ENCODE measurements at places on chromosomes 4 and X. TPM values are rescaled to one million over a fixed set of nuclear protein-coding genes. Genes with fewer than 3 reads are reported as not detected.

The SLC39A8 gene
- 3.5 TPM for total RNA-seq

- no peak for DNase-seq
These were observed 582.7 kb upstream of the AADAT start for GRCh38 chr4:170672381-170672965.

The DOK7 gene
- total RNA-seq = not detected

DNA sequence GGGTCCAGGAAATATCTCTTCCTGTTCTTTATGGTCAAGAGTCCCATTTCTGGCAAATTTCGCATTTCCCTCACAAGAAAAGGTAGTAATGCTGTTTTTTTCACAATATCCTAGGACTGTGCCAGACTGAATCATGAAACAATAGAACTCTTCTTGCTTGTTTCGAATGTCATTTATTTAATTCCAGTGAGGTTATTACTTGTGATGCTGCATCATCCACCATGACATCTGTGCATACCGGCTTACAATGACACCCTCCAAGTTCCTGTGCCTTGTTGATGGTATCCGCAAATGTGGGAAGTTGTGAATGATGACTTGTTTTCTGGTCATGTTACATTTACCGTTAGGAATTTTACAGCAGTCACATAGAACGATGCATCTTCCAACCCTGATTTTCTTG, 42.9 kb upstream of the SPRY1 start:
- no peak for DNase-seq

The LRCH2 gene
- 2.7 TPM for total RNA-seq

The SLC7A11 gene
- 36.9 TPM for total RNA-seq

DNA sequence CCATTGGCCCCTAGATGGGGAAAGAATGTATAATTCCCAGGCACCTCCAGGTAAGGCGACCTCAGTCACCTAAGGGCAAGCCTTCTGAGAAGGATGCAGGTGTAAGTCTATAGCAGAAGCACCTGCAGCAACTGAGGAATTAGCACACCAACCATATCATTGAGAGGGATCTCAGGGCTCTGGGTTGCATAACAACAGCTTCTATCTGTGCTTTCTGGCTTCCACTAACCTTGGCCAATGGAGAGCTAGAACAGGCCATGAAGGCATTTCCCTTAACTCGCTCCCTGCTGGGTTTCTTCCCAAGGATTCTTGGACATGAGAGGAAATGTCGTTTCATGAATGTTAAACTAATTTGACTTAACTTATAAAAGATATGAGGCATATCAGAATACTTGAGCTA, 177.8 kb upstream of the GK2 start:
- no peak for DNase-seq

The CDKL5 gene
- total RNA-seq = 3.9 TPM

DNA sequence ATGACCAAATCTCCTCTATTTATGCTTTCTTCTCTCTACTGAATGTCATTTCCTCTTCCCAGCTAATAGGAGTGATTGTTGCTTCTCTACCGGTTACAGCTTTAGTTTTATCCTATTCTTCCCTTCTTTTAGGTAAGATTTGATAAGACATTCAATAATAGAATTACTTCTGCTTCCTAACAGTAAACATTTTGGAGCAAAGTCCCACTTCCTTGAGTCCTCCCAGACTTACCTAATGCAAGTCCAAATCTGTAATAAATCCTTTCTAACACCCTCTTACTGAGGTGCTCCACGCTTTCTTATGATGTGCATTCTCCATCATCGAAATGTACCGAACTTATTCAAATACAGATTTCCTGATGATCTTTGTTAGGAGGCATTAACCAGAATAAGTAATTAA, 79.2 kb upstream of the GPM6A start:
- no peak for DNase-seq

The MMRN1 gene
- 28.7 TPM for total RNA-seq

The AADAT gene
- total RNA-seq = 2.2 TPM

DNA sequence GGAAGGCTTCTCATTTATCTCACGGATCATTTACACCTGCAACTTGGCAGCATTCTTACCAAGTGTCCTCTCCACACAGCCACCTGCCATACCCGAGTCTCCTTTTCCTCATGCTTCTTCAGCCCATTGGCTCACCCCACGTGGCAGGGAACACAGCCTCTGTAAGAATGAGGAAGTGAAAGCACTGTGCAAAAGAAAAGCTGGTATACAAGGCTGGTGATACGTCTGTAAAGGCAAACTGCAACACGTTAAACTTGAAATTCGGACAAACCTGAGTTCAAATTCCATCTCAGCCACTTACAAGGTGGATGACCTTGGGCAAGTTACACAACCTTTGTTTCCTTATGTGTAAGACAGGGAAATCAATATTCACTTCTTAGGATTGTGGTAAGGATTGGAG, 164.0 kb upstream of the RASGEF1B start:
- no peak for DNase-seq
